ENCODE measurements at places on chromosomes 12 and 14.

GRCh38 chr12:123942238-123942653 is 30.4 kb downstream of the CCDC92 start:
- no peak for DNase-seq

DNA sequence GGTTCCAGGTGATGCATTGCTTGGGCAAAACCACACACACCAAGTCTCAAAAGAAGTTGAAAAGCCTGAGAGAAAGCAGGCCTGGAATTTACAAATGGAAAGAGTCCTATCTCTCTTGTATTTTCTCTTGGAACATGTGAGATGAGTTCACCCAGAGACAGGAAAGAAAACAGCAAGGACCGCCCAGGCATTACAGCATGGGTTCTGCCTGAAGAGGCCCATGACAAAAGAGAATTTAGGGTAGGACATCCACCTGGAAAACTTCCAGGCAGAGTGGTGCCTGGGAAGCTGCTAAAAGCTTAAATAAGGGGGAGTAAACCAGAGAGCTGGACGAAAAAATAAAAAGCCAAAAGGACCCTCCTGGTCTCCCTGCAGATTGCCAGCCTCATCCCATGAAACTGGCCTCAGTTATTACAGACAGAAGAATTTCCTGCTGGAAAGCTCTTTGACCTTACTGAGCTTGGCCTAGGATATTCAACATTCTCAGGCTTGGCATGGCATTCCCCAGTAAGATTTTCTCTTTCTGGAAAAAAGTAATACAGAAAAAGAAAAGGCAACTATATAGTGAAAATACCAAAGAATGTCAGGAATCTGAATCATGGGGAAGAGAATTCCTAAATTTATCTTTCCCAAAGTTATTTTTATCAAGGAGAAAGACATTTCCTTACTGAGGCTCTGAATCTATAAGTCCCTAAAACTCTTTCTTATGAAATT is 121.3 kb upstream of the NUDT4 start:
- no peak for DNase-seq

GRCh38 chr12:3140284-3140683 is 63.1 kb downstream of the TSPAN9 start:
- no peak for DNase-seq

DNA sequence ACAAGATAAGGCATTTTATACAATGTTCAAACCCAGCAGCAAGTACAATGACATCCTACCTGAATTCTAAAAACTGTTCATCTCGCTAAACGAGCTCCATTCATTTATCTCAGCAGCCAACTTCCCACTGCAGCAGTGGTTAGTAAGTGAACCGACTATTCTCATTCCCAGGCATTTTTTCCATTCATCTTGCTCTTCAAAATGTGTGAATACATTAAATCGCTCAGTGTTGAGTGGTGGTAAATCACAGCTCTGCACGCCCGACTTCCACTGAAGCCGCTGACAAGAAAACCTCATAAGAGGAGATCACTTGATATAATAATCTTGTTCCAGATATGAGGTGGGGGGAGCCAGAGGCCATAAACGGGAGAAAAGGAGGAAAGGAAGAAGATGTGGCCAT is 746.2 kb upstream of the USP15 start:
- no peak for DNase-seq

GRCh38 chr14:68404652-68405183 is 388.1 kb downstream of the ZFP36L1 start:
- no peak for DNase-seq

DNA sequence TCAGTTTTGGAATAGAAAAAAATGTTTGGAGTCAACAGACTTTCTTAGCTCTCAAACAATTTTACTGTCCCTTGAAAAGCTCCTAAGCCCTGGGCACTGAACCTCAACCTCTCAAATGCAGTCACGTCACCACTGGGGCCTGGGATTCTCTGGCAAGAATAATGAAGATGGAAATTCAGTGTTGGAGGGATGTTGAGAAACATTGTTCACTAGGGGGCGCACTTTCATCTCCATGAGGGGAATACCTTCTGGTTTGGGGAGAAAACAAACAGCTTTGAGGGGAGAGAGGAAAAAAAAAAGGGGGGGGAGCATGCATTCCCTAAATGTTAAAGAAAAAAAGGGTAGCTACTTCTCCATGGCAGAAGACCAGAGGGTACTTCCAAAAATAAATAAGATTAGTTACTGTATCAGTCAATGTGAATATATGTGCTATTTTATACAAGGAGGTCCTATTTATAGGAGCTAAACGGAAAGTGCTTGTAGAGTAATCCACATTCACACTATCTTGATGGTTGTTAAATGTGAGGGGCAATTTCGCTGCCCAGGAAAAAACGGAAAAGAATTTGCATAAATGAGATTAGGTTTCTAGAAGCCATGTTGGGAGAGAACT is 5.8 kb upstream of the TBPL2 start:
- no peak for DNase-seq

- no peak for DNase-seq
These were observed 20.3 kb upstream of the TMTC1 start for GRCh38 chr12:29804019-29804418.

GRCh38 chr12:34188974-34189373 is 166.7 kb downstream of the ALG10 start:
- DNase-seq = no peak

DNA sequence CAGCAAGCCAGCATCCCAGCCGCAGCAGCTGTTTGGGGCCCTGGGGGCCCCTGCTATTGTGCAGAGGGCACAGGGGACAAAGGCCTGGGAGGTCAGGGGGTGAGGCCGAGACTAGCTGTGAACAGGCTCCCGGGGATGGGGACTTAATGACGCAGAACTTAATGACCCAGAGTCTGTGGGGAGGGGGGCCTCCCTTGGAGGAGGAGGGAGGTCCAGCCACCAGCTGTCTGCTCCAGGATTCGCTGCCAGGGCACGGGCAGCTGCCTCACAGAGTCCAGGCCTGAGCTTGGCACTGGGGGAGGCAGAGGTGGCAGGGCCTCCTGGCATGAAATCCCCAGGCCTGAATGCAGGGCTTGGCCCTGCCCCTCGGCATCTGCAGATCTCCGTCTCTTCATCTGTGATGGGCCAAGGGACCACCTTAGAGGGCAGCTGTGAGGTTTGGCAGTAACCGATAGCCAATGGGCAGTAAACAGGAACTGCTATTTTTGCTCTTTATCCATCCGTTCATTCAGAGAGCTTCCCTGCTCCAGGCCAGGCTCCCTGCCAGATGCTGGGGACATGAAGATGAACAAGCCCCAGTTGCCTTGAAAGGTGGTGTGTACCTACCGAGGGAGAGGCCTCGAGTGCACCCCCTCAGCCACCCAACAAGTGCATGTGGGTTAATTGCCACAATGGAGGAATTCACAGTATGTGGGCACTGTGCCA is 6.7 kb downstream of the FAM222A start:
- DNase-seq = no peak

- no peak for DNase-seq
These were observed 475.6 kb downstream of the MED13L start for GRCh38 chr12:115801871-115802270.

- no peak for DNase-seq
These were observed 288.4 kb downstream of the CACNA1C start for GRCh38 chr12:2341051-2341751.

- DNase-seq = no peak
These were observed 957.1 kb downstream of the DIO2 start for GRCh38 chr14:79254069-79254775.

DNA sequence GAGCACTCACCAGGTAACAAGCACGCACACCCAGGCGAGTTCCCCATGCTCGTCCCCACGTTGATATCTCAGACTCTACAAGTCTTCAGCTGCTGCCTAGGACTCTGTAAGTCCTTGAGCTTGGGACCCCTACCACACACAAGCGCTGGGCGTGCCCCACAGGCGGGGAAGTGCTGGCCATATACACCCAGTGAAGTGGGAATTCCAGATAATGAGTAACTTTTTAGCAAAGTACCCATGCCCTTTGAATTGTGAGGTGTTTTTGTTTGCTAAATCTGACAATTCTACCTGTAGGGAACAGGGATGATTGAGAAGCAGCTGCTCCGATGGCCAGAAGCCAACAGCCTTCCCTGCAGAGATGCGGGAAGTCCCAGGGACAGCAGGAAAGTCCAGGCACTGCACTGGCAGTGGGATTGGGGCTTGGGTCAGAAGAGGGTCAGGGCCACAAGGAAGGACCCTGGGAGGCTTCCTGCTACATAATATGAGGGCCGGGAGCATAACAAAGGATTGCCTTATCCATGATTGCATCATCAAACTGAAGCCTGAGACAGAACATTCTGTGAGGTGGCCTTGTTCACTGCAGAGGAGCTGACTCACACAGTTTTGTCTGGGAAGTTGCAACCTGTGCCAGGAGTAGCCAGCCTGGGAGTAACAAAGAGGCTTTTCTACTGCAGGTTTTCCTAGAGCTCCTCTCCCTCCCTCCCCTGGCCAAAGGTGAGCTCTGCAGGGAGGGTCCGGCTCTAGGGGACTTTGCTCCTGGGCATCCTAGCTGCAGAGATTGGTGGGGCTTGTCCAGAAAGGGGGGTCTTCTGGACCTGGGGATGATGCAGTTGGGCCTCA is 13.2 kb upstream of the SERPINA3 start:
- DNase-seq = no peak

DNA sequence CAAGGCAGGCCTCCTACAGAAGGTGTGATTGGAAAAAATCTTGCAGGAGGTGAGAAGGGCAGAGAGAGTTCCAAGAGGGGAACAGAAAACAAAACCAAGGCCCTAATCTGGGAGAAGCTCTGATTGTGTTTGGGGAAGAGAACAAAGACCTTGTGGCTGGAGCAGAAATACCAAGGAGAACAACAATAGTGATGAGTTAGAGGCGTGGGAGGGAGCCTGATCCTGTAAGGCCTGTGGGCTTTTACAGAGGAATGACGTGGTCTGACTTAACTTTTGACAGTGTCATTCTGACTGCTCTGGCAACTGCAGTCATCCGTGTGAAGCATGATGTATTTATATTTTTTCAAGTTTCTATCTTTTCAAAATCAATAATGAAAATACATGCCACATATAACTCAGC is 200.6 kb downstream of the ANO4 start:
- no peak for DNase-seq
